Activated gamma-delta T cell treated with anti-CD3 and anti-CD28 coated beads, Interleukin-2, amount 50 U/mL, for 16 hours (primary cell): ENCODE measurements at places on chromosomes 13 and 19.

DNA sequence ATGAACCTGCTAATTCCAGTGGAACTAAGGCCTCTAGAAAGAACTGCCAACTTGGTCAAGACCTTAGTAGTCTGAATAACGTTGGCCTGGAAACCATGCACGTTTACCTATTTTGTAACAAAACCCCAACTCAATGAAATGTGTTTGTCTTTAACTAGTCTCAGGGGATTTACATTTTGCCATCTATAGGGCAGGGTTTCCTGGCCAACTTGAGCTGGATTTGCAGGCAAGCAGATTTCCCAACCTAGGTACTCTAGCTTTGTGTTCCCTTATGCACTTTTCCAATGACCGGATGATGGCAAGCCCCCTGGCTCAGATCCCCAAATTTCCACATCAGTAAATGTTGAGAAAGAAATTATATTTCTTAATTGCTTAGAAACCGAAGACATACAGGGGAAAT is 114.5 kb downstream of the IRS2 start:
- no peak for DNase-seq

- DNase-seq, result no peak
Observed at GRCh38 chr13:96314974-96315373, 225.1 kb downstream of the HS6ST3 start.

DNA sequence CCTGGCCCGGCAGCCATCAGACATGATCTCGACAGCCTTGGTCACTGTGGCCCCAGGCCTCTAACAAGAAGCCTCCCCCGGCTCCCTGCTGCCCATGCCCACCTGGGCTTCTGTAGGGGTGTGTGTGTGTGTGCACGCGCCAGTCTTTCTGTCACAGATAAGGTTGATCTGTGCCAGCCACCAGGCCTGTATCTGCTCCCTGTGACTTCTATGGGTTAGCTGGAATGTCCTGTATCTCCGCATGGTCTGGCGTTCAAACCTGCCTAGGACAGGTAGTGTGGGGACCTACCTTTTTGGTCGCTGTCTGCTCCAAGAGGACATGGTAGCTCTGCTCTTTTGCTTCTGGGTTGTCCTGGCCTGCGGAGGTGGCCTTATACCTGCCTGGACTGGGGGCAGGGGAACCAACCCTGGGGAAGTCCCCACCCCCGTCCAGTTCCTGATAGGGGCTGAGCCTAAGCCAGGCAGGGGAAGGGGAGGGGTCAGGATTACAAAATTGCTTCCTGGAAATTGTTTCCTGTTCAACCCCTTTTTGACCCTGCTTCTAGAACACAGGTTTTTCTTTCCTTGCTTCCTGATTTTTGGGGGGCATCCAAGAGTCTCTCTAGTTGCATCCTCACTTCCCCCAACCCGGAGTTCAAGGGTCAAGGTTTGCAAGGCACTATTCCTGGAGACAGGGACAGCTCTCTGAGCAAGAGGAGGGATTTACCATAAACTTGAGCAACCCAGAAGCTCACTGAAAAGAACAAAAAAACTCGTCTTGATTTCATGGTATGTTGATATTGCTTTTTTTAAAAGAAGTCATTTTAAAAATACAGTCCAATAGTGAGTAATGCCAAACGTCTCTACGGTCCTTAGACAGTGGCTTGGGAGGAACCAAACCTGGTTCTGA is at the start of gene LRG1:
Gene LRG1 (minus strand): TSS at position 344 of the 889 bp plus-strand sequence. CDS start 23 bp downstream, at position 321.
- DNase-seq, result no peak

DNA sequence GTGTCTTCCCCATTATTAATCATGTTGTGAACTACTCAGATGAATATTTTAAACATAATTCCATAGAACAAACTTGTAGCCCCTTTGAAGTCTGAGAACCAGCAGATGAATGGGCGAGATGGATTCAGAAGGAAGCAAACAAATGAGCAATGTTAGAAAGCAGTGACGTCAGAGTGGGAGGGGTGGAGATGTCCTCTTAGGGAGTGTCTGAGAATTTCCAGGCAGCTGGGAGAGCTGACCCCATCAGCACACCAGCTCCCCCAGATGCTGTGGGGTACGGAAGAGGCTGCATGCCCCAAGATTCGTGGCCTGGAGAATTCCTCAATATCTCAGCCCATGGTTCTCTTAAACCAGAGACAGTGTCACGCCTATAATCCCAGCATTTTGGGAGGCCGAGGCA is 68.6 kb downstream of the DPF1 start:
- no peak for DNase-seq

GRCh38 chr13:24043590-24044350 is 116.8 kb upstream of the SPATA13 start:
- DNase-seq, result no peak

DNA sequence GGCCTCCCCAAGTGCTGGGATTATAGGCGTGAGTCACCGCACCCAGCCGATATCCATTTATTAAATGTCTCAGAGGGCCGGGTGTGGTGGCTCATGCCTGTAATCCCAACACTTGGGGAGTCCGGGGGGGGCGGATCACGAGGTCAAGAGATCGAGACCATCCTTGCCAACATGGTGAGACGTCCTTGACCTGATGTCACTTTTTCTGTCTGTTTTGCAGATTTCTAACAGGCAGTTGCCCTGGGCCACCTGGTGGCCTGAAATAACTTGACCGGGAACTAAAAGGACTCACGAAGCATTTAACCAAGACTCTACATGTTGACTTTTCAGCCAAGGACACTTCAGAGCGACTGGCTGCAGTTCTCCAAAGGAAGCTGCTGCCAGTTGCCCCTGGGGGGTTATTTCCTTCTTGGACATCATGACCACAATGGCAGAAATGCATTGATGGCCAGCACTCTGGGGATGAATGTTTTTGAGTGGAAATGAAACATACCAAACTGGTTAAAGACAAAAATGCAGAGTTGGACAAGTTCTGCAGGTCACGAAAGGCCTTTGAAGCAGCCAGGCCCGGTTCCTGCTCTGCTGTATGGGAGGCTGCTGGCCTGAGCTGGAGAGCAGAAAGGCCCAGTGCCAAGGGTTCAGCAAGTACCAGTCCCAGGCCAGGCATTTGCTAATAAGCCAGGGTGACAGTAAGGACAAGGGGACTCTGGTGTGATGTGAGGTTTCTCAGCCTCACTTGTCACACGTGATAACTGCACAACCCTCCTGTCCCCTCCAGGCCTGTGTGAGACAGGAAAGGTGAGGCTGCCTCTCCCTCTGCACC is 8.3 kb downstream of the ZNF837 start:
- no peak for DNase-seq

GRCh38 chr13:95245071-95245470 is 56.2 kb downstream of the ABCC4 start:
- DNase-seq, result no peak

DNA sequence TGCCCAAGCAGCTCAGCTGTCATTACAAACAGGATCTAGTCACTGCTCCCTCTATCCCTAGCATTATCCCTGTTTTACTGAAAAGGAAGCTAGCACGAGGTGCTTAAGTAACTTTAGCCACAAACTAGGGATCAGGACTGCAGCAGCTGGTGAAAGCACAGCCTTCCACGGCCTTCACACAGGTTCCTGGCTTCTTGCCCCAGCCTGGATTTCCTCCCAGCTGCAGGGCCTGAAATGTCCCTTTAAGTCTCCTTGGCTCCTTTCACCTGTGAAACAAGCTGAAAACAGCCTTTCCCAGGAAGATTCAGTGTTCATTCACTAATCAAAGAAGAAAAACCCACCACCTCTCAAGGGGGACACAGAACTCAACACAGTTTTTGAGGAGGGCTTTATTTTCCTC is 754.5 kb downstream of the DIAPH3 start:
- DNase-seq, result no peak

GRCh38 chr19:13008926-13009787 is 13.9 kb downstream of the NFIX start:
- no peak for DNase-seq

GRCh38 chr19:46824890-46825730 is 25.5 kb downstream of the AP2S1 start:
- DNase-seq, result no peak

GRCh38 chr13:76950101-76950500 is 1.8 kb downstream of the ACOD1 start:
- no peak for DNase-seq

DNA sequence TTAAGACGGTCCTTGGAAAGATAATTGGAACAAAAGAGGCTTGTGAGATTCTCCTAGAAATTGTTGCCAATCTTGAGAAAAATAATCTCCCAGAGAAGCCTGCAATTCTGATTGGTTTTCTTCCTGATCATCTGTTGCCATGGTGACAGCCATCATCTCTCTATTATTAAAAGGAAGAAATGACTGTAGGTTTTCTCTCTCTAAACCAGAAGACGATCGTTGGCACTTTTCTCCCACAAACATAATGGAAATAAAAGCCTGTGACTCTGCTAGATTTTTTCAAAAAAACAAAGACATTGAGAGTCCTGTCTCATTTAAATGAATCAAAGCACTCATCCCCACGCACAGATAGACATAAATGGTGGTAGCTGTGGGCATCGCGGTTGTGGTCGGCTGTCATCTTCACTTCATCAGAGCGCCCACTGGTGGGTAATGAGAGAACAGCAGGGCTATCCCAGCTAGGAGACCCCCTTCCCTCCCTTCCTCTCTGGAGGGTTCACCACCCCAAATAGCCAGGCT is 21.7 kb upstream of the CALM3 start:
- DNase-seq, result no peak

- no peak for DNase-seq
Observed at GRCh38 chr19:4014541-4015491, 7.3 kb downstream of the PIAS4 start.

DNA sequence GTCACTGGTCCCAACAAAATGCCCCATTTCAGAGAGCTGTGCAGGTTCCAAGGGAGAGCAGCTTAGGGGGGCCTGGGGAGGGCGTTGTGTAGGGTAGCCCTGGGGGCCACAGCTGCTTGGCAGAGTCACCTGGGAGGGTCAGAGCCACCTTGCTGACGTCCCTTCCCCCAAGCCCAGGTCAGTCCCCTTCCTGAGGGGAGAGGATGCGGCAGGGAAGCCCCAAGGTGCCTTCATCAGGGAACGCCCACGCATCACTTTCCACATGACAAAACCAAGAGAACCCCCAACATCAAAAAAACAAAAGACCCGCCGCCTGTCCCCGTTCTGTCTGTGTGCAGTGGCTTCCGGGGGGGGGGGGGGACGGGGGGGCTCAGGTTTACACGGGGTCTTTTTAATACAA is 5.3 kb upstream of the UQCR11 start:
- DNase-seq, result no peak

- no peak for DNase-seq
Observed at GRCh38 chr13:103607995-103608394, 541.8 kb upstream of the SLC10A2 start.
